ENCODE measurements at places on chromosomes 5 and 9.

DNA sequence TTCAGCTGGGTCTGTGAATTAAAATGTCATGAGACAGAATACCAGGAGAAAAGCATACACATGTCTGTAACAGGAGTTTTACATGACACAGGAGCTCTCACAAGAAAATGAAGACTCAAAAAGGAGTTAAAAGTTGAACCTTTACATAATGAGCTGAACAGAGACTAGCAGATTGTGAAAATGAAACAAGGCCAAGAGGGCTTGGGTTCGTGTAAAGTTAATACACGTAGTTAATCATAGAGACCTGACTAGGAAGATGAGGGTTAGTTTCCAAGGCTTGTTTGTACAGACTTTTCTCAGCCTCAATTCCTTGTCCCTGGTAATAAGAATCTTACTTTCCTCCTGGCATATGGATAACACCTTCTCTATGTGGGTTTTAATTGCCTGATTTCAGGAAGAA is 1294.0 kb downstream of the MAT2B start:
- no peak for DNase-seq

- no peak for DNase-seq
Measured at GRCh38 chr9:14112226-14112625, 201.7 kb downstream of the NFIB start.

GRCh38 chr9:36486329-36486932 is 86.3 kb upstream of the MELK start:
- DNase-seq = peak; percentile 46

DNA sequence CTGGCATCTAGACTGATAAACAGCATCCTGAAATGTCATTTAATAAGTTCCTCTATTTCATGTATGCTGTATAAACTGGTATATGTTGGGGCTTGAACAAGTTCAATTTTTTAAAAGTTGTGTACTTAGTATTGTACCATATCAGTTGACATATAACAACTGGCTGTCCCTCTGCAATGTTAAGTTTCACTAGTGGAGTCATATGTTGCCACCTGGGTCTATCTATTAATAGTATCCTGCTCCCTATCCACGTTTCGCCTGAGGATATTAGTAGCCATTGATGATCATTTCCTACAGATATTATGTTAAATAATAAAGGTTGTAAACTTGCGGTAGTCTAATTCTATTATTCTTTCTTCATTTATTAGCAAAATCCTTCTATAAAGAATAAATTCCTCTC is 177.6 kb downstream of the RFX3 start:
- no peak for DNase-seq

GRCh38 chr5:178114325-178115135 is 1.2 kb downstream of the N4BP3 start:
- no peak for DNase-seq

DNA sequence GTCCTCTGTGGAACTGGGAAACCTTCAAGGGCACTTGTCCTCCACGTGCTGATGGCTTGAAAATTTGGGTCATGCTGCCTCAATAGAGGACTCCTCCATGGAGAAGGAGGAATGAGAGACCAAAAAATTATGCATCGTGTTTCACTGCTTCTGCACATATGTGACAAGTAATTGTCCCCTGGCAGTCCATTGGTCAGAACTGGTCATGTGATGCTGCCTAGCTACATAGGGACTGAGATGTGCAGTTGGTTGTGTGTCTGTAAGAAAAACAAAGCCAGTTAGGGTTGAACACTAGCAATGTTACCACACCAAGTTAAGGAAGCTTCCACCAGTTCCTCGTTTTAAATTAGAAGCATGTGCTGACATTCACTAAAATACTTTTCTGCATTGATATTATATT is 201.9 kb upstream of the ANKH start:
- DNase-seq = no peak

- DNase-seq = no peak
Measured at GRCh38 chr9:127334725-127335124, 62.2 kb upstream of the SLC2A8 start.

- no peak for DNase-seq
Measured at GRCh38 chr9:134061688-134062371, 6.0 kb downstream of the BRD3 start.

DNA sequence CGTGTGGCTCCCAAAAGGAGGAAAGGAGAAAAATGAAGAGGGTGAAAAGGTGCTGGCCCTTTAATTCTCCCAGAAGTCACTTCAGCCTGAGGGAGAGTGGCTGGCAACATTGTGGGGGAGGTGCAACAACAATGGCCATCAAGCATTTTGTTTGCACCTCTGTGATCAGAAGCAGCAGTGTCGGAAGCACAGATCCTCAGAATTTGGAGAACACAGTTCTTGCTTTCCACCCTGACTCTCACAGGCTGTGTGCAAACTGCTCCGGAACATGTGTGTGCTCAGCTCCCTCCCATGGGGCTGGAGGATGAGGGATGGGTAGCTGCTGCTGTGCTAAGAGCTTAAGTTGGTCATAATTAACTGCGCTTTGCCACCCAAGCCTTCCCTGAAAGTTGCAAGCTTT is 127.1 kb downstream of the DPYSL3 start:
- no peak for DNase-seq

GRCh38 chr5:21773456-21773855 is 1079.7 kb downstream of the CDH12 start:
- DNase-seq = no peak

GRCh38 chr9:29965834-29966233 is 2392.6 kb upstream of the C9orf72 start:
- no peak for DNase-seq

- DNase-seq = no peak
Measured at GRCh38 chr5:110549301-110549700, 177.2 kb downstream of the TMEM232 start.

DNA sequence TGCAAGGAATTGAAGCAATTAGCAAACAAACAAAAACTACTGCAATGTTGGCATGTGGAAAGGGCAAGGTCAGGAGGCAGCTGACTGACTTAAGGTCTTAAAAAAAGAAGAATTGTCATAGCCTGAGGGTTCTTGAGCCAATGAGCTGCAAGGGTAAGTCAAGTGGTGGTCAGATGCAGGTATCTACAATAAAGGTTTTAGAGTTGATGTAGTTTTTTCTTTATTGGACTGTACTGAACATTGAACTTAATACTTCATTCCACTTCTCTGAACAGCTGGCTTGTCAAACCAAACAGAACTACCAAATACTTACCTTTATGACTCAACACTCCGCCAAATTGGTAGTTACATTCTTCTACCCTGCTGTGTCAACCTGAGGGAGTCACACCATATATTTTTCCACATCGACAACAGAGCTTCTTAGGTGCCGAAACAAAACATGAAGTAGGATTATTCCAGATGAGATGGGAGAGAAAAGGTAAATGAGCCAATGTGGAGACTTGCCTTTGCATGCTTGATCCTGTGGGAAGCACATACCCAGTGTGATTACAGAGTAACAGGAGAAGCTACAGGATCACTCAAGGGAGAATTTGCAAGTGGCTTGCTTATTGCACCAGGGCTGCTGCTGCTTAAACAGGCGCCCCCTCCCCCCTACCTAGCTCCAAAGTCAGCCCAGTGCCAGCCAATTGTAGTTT is 35.3 kb downstream of the EQTN start:
- no peak for DNase-seq

- DNase-seq = no peak
Measured at GRCh38 chr5:178074266-178074952, 38.9 kb upstream of the N4BP3 start.

- DNase-seq = peak; percentile 60
Measured at GRCh38 chr5:109656829-109657228, 32.9 kb upstream of the MAN2A1 start.
